ENCODE measurements at places on chromosomes 2 and 18. TPM values are rescaled to one million over a fixed set of nuclear protein-coding genes. Genes with fewer than 3 reads are reported as not detected.

Gene CNGA3
- not detected for total RNA-seq

DNA sequence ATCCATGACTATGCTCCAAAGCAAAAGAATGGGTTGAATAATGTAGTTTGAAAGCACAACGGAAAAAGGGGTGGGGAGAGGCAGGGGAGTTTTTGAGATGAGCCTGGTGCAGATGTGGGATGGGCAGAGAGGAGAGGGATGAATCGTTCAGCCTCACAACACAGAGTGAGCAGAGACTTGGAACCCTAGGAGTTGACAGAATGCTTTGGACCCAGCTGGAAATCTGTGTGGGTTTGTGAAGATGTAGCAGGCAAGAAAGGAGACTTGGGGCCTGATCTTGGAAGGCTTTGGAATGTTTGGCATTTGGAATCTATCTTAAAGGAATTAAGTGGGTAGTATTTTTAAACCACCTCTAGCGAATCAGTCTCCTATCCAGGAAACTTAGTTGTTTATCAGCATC is 66.0 kb upstream of the KCTD1 start:
- DNase-seq, result no peak

GRCh38 chr2:58407487-58407886 is 166.4 kb upstream of the FANCL start:
- DNase-seq, result no peak

DNA sequence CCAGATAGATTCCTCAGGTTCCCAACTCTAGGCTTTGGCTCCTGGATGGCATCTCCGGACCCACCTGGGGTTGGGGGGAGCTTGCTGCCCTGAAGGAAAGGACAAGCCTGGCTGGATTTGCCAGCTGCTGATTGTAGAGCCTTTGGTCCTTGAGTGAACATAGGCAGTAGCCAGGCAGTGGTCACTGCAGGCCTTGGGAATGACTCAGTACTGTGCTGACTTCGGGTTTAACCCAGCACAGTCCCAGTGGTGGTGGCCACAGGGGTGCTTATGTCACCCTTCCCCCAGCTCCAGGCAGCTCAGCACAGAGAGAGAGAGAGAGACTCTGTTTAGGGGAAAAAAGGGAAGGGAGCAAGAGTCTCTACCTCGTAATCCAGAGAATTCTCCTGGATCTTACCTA is 27.7 kb upstream of the ACTR2 start:
- no peak for DNase-seq

DNA sequence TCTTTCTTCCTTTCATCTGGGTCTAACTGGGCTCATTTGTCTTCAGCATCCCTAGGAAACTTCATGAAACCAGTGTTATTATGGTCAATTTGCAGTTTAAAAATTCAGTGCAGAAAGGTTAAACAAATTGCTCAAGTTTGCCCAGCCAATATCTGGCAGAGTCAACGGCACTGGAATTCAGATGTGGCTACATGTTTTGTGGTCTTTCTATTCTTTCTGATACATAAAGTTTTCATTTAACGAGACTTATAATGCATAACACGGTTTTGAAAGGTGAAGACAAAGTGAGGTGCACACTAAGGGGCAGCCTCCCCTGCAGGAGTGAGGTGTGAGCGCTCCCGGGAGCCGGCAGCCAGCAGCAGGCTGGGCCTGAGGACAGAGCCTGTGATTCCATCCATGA is 164.6 kb downstream of the RTP5 start:
- no peak for DNase-seq
